Neural crest cell (in vitro differentiated cells): ENCODE measurements at places on chromosomes 3 and 15. TPM values are rescaled to one million over a fixed set of nuclear protein-coding genes. Genes with fewer than 3 reads are reported as not detected.

GRCh38 chr3:123618076-123618708, 33.3 kb upstream of the HACD2 start:
- H3K4me1 ChIP-seq, result peaks cover 19% of the 10 kb centered on the region
- no peak for DNase-seq
- peaks cover 7% of the 10 kb centered on the region for H3K36me3 ChIP-seq
- no peak overlapping the region for H3K4me3 ChIP-seq
- H3K27ac ChIP-seq, result peak overlapping the region; percentile 57

DNA sequence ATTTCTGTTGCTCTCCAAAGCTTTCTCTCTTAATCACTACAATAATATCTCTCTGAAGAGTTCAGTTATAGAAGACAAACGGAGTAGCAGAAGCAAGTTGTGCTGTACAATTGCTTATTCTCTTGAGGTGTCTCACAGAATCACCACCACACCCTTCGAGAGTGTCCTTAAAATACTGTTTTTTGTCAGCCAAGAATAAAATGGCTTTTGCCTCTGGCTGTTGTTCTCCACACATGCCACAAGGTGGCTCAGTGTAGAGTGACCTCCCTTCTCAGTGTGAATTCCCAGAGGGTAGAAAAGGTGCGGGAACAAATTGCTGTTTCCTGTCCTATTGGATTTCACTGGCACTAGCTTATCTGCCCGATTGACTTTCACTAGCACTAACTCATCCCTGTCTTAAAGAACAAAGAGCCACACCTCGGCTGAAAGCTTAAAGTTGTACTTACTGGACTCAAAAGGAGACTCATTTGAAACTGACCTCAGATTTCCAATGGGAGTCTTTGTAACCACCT, 134.2 kb upstream of the SATB1 start:
- H3K27ac ChIP-seq, result no peak overlapping the region
- H3K4me3 ChIP-seq, result no peak overlapping the region
- DNase-seq, result peak; percentile 30
- no peaks in the 10 kb centered on the region for H3K27me3 ChIP-seq
- peaks cover 3% of the 10 kb centered on the region for H3K4me1 ChIP-seq

- DNase-seq, result no peak
- H3K4me3 ChIP-seq, result no peak overlapping the region
- peaks cover 5% of the 10 kb centered on the region for H3K4me1 ChIP-seq
- H3K27ac ChIP-seq, result no peak overlapping the region
Measured at GRCh38 chr15:77981281-77982126, 96.0 kb downstream of the TBC1D2B start.

- no peak overlapping the region for H3K4me3 ChIP-seq
- H3K27me3 ChIP-seq, result no peaks in the 10 kb centered on the region
- DNase-seq, result no peak
Measured at GRCh38 chr3:65265942-65266590, 578.3 kb upstream of the ADAMTS9 start.

GRCh38 chr15:81264072-81264857, 59.7 kb downstream of the STARD5 start:
- no peaks in the 10 kb centered on the region for H3K36me3 ChIP-seq
- H3K27ac ChIP-seq, result peak overlapping the region; percentile 23
- DNase-seq, result no peak
- no peaks in the 10 kb centered on the region for H3K27me3 ChIP-seq

DNA sequence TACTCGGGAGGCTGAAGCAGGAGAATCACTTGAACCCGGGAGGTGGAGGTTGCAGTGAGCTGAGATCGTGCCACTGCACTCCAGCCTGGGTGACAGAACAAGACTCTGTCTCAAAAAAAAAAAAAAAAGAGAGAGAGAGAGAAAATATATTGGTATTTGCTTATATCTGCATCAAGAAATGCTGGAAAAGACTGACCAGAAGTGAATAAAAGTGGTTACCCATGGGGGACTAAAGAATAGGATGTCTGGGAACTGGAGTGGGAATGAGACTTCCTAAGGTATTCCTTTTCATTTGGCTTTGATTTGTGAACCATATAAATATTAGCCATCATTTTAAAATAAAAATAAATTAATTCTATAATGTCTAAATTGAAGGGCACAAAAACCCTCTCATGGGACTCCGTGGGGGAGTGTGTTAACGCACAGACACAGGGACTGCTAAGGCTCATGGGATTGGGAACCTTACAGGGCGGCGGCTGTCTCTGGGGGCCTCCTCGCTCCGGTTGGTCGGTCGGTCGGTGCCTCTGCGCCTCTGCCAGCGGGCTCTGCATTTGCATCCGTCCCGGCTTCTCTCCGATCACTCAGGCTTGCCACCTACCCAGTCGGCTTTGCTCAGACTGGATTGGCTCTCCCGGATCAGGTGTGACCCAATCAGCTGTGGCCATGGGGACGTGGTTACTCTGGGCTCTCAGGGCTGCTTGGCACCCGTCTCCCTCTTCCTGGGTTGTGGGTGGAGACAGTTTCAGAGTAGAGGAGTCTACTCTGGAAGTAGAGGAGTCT, 12.7 kb upstream of the TSPAN3 start:
- peaks cover 13% of the 10 kb centered on the region for H3K4me1 ChIP-seq
- peak overlapping the region; percentile 29 for H3K4me3 ChIP-seq
- H3K27me3 ChIP-seq, result no peaks in the 10 kb centered on the region
- H3K27ac ChIP-seq, result no peak overlapping the region
- peak; percentile 42 for DNase-seq

DNA sequence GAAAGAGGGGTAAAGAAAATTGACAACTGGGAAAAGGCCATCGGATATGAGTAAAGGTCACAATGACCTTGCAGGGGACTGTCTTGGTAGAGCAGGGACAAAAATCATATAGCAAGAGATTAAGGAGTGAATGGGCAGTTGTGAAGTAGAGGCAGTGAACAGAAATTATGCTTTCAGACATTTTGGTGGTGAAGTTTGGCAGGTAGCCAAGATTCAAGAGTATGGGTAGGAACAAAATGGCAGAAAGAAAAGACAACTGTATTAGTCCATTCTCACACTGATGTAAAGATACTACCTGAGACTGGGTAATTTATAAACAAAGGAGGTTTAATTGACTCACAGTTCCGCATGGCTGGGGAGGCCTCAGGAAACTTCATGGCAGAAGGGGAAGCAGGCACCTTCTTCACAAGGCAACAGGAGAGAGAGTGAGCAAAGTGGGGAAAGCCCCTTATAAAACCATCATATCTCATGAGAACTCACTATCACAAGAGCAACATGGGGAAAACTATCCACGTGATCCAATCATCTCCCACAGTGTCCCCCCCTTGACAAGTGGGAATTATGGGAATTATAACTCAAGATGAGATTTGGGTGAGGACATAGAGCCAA, 84.0 kb downstream of the CGNL1 start:
- DNase-seq, result no peak
- no peaks in the 10 kb centered on the region for H3K4me1 ChIP-seq
- H3K27me3 ChIP-seq, result no peaks in the 10 kb centered on the region
- no peak overlapping the region for H3K4me3 ChIP-seq
- no peaks in the 10 kb centered on the region for H3K36me3 ChIP-seq

DNA sequence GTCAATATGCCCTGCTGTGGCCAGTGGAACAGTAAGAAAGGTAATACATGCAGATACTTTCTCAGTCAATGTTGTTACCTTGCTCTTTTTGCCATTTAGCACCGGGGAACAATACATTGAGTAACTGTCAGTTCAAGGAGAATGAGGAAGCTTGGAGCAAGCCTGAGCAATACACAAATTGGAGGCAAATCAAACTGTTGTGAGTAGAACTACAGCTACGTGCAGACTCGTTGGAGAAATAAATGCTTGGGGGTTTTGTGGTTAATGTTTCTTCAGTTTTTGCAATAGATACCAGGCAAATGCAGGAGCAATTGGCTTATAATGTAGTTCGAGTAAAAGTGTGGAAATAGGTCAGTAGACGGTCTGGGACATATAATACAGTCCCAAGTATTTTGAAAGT, 587.3 kb upstream of the ROBO1 start:
- H3K4me3 ChIP-seq, result no peak overlapping the region
- DNase-seq, result no peak
- H3K27me3 ChIP-seq, result no peaks in the 10 kb centered on the region
- no peaks in the 10 kb centered on the region for H3K4me1 ChIP-seq

- H3K4me3 ChIP-seq, result no peak overlapping the region
- H3K27ac ChIP-seq, result no peak overlapping the region
- no peaks in the 10 kb centered on the region for H3K36me3 ChIP-seq
- DNase-seq, result no peak
Measured at GRCh38 chr15:72169921-72170611, 27.5 kb downstream of the GRAMD2A start.

DNA sequence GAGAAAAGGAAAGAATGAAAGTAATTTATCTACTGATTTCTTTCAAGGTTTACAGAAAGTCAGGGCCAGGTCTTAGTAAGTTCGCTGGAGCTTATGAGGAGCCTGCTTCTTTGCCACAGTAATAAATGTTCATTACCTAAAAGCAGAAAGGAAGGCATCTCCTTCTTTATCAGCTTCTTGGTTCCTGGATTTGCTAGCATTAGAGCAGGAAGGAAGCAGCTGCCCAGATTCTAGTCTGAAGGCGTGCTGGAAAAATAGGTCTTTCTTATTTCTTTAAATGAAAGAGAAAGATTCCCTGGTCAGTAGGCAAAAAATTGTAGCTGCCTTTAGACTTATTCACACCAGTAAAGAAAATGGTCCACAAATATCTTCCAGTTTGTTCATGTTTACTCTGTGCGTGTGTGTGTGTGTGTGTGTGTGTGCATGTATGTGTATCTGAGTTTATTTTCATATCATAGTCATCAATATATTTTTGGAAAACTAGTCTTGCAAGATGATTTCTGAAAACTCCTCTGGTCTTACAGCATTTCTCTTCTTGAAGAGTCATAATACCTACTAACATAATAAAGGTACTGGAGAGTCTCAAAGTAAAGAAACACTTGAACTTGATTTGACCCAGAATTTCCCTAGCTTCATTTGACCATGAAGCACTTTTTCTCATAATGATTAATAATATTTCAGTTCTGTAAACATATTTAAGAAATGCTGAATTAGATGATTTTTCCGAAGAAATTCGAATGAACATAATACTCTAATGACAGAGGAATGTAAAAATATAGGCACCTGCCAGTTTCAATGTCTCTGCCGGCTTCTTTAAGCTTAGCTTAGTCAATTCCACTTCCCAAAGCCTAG, 255.3 kb upstream of the ZPLD1 start:
- no peaks in the 10 kb centered on the region for H3K27me3 ChIP-seq
- H3K4me1 ChIP-seq, result peaks cover 10% of the 10 kb centered on the region
- no peaks in the 10 kb centered on the region for H3K36me3 ChIP-seq
- H3K27ac ChIP-seq, result no peak overlapping the region

DNA sequence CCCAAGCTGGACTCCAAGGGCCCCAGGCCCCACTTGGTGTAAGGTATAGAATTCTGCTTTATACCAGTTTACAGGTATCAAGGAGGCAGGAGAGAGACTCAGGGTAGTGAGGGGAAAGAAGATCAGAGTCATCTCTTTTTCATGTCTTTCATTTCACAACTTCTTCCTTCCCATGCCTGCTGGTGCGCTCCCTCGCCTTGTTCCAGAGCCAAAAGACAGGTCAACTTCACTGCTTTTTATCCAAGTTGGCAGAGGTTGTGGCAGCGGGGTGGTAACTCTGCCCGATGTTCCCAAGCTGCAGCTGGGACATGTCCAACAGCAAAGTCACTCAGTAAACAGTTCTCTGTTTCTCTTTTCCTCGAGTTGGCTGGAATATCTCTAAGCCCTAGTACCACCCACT, 86.3 kb upstream of the TCF12 start:
- DNase-seq, result no peak
- H3K27me3 ChIP-seq, result no peaks in the 10 kb centered on the region
- H3K4me3 ChIP-seq, result no peak overlapping the region
- H3K27ac ChIP-seq, result no peak overlapping the region

GRCh38 chr3:128316481-128316891, 150.2 kb downstream of the DNAJB8 start:
- H3K27ac ChIP-seq, result no peak overlapping the region
- no peak overlapping the region for H3K4me3 ChIP-seq

GRCh38 chr3:43123895-43124294, 18.0 kb upstream of the POMGNT2 start:
- no peak overlapping the region for H3K4me3 ChIP-seq
- no peak for DNase-seq

DNA sequence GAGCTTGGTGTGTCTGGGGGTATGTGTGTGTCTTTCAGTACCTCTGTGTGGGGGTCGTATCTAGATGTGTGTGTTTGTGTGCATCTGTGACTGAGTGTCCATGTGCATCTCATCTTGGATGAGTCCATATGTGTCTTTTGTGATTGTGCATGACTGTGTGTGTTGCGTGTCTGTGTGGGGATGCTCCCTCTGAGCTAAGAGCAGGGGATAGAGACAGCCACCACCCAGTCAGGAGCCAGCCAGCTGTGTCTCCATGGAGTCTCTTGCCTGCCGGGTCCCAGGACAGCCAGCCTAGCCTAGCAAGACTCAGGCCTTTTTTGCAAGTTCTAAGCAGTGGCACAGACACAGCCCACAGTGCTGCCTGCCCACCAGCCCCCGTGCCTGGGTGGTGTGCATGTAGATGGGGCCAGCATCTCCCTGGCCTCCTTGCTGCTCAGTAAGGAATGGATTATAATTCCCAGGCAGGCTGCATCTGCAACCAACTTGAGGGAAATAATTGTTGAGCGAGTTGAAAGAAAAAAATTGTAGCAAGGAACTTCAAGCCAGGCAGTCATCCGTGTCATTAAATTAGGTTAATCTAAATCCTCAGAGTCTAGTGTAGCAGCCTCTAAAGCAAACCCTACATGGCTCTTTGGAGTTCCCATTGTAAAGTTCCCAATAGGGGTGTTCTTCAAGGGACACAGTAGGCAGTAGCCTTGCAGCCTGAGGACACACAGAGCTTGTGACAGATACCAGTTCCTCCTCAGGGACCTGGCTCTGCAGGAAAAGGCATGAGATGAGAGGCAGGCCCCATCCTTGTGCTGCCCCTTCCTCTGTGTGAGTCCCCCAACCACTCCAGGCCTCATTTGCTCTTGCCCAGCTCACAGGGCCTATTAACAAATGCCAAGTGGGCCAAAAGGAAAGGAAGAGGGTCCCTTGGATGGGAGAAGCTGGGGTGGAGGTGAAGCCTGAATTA, 35.9 kb upstream of the MRPS22 start:
- H3K27ac ChIP-seq, result peak overlapping the region; percentile 30
- no peak for DNase-seq

The ANAPC13 gene
- total RNA-seq, result 71.8 and 73.0 TPM in 2 replicates

The PLSCR5 gene
- total RNA-seq, result not detected in 2 replicates

The OR5H14 gene
- not detected in 2 replicates for total RNA-seq

The DAZL gene
- total RNA-seq, result not detected in 2 replicates

The DUOXA1 gene
- total RNA-seq, result not detected in 2 replicates
